EL (cell line): ENCODE measurements at places on chromosomes 1 and 21.

DNA sequence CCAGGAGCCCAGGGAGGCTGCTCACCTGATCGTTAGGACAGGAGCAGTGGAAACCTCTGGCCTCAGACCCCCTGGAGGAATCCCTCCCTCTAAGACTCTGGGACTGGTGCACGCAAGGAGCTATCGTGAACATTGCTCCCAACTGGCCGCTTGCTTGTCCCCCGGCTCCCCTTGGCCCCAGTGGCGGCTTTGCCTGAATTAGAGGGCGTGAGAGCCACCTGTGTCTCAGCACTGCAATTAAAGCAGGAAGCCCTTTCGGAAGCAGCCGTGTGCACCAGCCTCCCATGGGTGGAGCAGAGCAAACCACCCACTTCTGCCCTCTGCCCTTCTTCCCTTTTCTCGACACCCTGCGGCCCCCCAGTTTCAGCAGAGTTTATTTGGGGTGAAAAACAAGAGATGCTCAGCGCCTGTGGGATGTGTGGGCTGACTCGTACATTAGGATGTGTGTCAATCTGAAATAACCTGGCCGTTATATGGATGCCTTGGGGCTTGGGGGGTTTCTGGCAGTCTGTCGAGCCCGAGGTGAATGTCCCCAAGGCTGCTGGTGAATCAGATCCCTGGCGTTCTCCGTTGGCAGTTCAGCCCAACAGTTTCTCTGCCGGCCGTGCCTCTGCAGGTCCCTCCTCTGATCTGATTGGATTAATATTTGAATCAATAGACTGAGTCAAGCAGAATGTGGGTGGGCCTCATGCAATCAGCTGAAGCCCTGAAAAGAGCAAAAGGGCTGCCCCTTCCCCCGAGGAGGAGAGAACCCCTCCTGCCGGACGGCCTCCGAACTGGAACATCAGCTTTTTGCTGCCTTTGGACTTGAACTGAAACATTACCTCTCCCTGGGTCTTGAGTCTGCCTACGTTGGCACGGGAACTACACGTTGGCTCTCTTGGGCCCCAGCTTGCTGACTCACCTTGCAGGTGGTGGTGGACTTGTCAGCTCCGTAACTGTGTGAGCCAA lies 7.3 kb upstream of the UMODL1 start:
- DNase-seq, result no peak

DNA sequence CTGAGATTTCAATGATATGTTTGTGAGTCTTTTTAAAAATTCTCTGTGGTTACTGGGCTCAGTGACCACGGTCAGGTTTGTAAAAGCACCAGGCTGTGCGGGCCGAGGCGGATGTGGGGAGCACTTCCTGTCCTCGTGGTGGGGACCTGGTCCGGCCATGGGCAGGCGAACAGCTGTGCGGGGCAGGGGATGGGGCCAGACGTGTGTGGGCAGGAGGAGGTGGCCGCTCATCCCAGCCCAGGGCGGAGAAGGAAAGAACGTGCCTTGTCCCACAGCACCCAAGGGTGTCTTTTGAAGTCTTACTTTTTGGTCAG lies 5.2 kb upstream of the OXCT2 start:
- no peak for DNase-seq

GRCh38 chr1:217431395-217431794 lies 199.5 kb downstream of the GPATCH2 start:
- DNase-seq, result no peak

DNA sequence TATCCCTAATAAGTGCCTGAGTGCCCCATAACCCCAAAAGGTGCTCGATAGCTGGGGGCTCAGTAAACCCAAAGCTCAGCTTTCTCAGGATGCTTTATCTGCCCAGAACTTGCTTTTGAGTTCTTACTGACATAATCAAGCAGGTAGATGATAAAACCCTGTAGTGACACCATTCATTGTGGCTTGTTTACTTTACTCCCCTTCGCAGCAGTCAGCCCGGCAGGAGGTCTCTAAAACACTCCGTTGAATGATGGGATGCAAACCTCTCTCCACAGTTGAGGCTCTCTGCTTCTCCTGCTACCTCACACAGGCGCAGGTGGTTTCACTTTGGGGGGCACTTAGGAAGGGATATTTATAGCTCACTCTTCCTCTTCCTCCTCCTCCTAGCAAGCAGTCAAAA lies 349.4 kb downstream of the HLX start:
- no peak for DNase-seq

DNA sequence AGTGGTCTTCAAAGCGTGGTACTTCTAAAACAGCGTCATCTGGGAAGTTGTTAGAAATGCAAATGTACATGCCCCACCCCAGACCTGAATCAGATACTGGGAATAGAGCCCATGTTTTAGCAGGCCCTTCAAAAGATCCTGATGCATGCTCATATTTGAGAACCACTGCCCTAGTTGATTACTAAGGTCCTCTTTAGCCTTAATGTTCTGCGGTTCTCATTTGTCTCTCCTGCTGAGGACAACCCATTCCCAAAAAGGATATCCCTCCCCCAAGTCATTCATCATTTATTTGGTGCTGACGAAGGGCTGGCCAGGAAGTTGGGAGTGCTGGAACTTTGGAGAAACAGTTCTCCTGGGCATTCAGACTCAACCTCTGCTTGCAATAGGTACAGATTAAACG lies 92.4 kb upstream of the RALGPS2 start:
- DNase-seq, result peak; percentile 49

DNA sequence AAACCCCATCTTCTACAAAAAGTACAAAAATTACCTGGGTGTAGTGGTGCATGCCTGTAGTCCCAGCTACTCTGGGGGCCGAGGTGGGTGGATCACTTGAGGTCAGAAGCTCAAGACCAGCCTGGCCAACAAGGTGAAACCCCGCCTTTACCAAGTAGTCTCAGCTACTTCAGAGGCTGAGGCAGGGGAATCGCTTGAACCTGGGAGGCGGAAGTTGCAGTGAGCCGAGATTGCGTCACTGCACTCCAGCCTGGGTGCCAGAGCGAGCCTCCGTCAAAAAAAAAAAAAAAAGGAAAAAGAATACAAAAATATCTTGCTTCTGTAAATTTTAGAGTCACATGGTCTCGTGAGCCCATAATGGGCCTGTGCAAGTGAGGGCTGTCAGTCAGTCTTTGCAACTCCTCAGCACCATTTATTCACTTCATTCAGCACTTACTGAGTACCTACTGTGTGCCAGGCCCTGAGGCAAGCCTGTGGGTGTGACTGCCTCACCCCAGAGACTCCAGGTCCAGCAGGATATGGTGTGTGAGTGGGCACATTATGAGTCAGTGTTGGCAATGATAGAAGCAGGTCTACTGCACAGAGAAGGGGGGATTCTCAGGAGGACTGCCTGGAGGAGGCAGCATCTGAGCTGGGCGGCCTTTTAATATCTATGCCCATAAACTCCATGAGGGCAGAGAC lies 46.8 kb upstream of the TARDBP start:
- peak; percentile 16 for DNase-seq

GRCh38 chr1:9345922-9346321 lies 53.2 kb downstream of the SPSB1 start:
- no peak for DNase-seq

DNA sequence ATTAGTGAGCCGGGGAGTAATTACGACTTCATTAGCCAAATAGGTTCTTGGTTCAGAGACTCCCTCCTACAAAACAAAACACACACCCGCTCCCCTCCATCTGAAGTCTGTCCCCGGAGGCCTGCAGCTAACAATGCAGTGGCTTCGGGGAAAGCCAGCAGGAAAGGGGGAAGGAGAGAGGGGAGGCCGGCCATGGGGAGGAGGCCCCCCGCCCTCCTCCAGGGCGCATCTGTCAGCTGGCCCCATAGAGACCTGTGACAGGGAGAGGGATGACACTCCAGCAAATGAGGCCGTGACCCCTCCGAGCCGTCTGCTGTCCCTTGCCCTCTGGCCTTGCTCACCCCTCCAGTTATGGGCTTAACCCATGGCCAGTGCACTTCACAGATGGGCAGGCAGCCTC lies 12.1 kb upstream of the CNTN2 start:
- DNase-seq, result no peak

- peak; percentile 43 for DNase-seq
Measured at GRCh38 chr1:23122023-23122748, 46.5 kb downstream of the LUZP1 start.

GRCh38 chr21:26281506-26281905 lies 110.9 kb upstream of the APP start:
- DNase-seq, result no peak

DNA sequence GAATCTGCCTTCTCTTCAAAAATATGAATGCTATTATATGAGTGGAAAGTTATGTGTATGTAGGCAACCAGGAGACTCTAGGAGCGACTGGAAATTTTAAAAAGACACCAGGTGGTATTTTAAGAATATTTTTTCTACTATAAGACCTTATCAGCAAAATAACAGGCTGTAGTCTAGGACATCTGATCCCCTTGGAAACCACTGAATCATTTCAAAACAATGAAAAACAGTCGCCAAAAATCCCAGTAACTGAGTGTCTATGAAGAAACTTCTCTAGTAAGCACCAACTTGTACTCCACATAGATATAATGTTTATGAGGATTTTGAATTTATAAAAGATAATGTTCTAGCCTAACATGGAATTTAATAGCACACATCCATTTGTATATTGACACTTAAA lies 358.5 kb downstream of the GPATCH2 start:
- DNase-seq, result peak; percentile 46

GRCh38 chr1:158122833-158123388 lies 57.8 kb upstream of the CD1D start:
- DNase-seq, result no peak

- peak; percentile 91 for DNase-seq
Measured at GRCh38 chr21:28633839-28634555, 358.7 kb downstream of the LTN1 start.

- DNase-seq, result peak; percentile 39
Measured at GRCh38 chr1:27004471-27005165, 8.0 kb downstream of the TENT5B start.

GRCh38 chr1:15401391-15402055 lies 8.2 kb upstream of the EFHD2 start:
- no peak for DNase-seq

DNA sequence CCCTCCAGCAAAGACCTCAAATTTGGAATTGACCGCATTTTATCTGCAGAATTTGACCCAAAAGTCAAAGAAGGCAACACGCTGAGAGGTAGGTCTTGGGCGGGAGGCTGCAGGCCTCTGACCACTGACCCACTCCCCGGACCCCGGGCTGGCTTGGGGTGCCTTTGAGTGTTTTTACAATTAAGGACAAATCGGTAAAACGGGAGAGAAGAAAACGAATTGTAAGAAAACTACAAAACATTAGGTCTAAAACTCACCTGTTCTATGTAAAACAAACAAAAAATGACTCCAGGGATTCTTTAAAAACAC lies 1.1 kb downstream of the HLX start:
- no peak for DNase-seq

GRCh38 chr1:198968866-198969265 lies 330.0 kb downstream of the PTPRC start:
- no peak for DNase-seq

DNA sequence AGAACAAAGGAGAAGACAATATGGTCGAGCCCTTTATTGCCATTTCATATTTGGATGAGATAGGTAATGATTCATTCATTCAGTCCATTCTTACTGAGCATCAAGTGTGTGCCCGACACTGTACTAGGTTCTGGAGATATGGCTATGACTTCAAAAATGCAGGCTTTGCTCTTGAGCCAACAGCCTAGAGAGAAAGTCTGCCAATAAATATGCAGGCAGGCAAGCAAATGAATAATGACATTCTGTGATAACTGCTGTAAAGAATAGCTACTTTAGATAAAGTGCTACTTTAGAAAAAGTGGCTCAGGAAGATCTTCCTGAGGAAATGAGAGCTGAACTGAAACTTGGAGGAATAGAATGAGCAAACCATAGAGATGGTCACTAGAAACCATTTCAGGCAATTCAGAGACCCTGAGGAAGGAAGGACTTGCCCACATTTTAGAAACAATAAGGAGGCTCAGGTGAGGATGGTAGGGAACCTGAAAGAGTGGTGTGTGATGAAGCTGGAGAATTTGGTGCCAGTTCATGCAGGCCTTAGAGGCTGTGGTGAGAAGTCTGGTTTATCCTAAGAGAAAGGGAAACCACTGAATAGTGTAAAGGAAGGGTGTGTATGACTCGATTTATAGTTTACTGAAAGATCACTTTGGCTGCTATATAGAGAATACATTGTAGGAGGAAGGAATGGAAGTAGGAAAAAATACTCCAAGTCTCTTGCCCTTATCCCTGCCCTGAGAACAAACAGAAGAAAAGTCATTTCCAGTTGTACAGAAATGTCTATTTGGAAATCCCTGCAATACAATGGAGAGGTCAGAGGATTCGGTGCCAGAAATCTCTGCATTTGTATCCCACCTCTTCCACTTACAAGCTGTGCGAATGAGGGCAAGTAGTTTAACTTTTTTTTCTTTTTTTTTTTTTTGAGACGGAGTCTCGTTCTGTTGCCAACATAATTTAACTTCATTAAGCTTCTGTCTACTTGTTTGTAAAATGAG lies 167.9 kb downstream of the VPS13D start:
- DNase-seq, result no peak

DNA sequence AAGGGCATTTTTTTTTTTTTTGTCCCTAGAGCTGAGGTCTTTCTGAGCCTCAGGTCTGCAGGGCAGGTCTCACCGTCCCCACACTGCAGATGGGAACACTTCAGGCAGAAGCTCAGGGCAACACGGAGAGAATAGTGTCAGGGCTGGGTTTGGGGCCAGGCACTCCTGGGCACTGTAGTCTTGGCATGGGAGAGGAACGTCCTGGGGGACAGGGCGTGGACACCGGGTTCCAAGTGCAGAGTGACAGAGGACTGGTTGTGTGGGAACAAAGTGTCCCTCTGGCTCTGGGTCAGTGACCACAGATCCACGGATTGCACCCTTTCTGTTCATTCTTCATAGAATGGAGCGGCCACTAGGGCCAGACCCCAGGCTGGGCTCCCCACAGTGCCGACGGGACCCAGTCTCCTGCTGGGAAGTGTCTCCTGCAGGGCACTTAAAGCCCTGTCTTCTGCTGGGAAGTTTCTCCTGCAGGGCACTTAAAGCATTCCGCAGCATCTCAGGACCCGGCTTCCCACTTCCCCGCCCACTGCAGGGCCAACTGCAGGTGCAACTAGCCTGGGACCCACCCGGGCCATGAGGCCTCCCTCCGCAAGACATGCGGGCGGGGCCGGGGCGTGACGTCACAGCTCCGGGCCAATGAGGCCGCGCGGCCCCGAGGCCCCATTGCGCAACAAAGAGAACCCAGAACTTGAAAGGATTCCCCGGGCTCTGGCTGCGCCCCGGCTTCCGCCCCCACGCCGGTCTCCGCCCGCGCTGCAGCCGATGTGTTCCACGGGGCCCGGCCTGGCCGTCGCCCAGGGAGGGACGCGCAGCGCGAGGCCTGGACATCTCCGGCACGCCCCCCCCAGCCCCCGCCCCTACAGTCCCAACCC lies 1.2 kb downstream of the GPR153 start:
- DNase-seq, result peak; percentile 85
